ENCODE measurements at places on chromosomes 2 and 18.

- DNase-seq: peak; percentile 75
Measured at GRCh38 chr2:186695081-186695756, 1.4 kb downstream of the FAM171B start.

DNA sequence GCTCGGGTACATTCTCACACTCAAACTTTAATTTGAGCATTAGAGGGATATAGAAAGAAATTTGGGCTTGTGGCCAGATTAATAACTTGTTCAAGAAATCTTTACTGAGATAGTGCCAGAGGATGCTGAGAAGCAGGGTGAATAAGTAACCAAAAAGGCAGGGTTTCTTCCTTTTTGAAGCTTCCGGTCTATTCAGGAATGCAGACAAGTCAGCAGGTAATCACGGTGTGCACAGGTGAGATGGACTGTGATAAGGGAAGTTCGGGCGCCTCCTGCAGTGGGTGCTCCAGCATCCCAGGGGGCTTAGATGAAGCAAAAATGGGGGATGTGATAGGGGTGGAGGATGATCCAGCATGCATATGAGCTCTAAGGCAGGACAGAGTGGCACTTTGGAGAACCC lies 44.9 kb upstream of the CYP1B1 start:
- DNase-seq: no peak

GRCh38 chr18:62588217-62588616 lies 65.4 kb downstream of the ZCCHC2 start:
- no peak for DNase-seq

- DNase-seq: peak; percentile 25
Measured at GRCh38 chr2:43041173-43041591, 185.2 kb downstream of the ZFP36L2 start.

GRCh38 chr2:60498127-60498815 lies 55.2 kb downstream of the BCL11A start:
- no peak for DNase-seq

GRCh38 chr2:84970210-84970867 lies 622 bp upstream of the KCMF1 start:
- no peak for DNase-seq

DNA sequence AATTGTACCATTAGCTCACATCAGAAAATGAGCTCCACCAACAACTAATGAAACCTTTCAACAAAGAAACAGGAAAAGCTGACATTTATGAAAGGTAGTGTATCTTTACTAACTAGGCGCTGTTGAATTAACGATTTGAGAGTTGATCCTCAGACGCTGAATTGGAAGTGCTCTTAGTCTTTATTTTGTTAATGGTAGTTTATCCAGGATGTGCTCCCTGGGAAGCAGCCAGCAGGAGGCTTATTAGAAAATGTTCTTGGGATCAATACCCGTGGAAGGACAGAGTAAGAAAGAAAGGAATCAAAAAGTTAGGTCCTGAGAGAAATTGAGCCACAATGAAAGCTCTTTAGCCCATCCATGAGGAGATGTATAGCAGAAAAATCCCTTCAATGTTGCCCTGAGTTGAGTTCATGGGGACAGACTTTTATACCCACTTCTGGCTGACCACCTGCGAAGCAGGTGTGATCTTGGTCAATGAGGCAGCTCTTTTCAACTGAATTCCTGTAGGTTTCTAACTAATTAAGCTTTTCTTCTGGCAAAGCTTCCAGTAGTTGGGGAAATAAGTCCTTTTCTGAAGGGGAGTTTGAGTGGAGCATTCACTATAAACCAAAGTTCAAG lies 492.6 kb upstream of the REG3G start:
- DNase-seq: no peak

GRCh38 chr2:17583166-17583565 lies 42.7 kb downstream of the VSNL1 start:
- DNase-seq: peak; percentile 10

- no peak for DNase-seq
Measured at GRCh38 chr2:172195836-172196376, 93.2 kb upstream of the DLX2 start.

- no peak for DNase-seq
Measured at GRCh38 chr18:23714576-23714975, 25.3 kb downstream of the LAMA3 start.

- DNase-seq: no peak
Measured at GRCh38 chr2:158671360-158672245, 123.5 kb upstream of the DAPL1 start.

- peak; percentile 91 for DNase-seq
Measured at GRCh38 chr2:166239548-166239947, 111.7 kb upstream of the SCN1A start.

- DNase-seq: no peak
Measured at GRCh38 chr2:134704173-134704572, 14.6 kb downstream of the TMEM163 start.

DNA sequence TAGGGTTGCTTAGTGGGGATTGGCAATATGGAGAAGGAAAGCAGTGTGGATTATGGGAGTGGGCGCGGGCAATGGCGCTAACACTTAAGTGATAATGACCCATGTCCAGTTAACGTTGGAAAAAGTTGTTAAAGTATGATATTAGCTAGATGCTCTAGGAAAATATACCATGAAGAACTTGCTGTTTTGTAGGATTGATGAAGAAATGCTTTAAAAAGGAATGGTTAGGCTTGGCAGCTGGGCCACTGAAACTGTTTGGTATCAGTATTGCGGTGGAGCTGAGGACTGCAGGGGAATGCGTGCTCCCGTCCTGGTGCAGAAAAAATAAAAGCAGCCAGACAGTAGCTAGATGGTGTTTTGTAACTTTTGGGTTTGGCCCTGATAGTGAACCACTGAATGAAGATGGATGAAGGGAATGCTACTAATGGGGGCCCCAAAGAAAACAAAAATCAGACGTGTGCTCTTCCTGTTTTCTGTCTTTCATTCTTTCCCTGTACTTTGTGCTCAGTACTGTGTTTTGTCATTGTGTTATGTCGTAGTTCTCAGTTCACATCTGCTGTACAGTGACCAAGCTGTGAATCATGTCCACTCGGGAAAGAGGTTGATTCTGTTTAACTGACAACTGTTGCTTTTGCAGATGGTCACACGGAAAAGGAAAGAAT lies 999 bp downstream of the INSIG2 start:
- peak; percentile 66 for DNase-seq

DNA sequence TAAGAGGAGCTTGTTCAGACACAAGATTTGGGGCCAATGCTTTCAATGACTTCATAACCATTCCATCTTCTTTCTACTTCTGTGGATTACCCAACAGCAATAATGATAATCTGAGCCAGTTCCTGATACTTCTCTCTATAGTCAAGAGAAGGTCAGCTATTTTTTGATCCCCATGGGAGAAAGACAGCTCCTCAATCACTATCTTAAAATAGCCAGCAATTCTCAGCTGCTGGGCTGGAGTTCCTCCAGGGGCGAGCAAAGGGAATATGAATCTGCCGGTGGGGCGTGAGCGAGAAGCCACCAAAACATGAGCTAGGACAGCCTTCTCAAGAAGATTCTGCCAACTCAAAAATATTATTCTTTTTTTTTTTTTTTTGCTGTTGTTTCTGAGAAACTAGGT lies at the start of gene TMEM182:
TMEM182 (plus strand) TSS at position 269 of the 400 bp plus-strand sequence. CDS start 187 bp downstream, outside the sequence.
- DNase-seq: peak; percentile 22

DNA sequence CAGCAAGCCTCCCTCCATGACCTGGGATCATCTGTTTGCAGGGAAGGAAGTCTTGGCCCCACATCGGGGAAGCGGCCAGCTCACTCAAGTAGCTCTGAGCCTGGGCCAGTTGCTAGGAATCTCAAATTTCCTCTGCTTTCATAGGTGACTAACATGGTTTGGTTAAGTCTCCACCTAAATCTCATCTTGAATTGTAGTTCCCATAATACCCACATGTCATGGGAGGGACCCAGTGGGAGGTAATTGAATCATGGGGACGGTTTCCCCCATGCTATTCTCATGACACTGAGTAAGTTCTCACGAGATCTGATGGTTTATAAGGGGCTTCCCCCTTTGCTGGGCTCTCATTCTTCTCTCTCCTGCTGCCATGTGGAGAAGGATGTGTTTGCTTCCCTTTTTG lies 75.2 kb downstream of the LBH start:
- peak; percentile 14 for DNase-seq

- DNase-seq: no peak
Measured at GRCh38 chr2:38060236-38061018, 15.5 kb downstream of the CYP1B1 start.

DNA sequence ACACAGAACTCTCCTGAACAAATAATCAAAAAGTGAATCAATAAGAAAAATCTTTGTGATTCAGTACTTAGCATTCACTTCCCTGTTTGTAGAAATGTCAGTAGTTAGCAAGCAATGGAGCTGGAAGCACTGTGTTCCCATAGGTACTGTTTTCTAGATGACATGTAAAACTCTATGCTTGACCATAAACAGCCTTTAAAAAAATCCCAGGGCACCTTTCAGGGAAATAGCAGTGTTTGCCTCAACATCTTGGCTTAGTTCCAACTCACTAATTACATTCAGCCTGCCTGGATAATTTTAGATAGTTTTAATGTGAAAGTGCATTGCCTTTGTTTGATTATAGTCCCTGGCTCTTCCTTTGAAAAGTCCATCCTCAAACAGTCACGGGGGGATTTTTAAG lies 721.8 kb downstream of the ERBB4 start:
- DNase-seq: no peak
